ENCODE measurements at places on chromosomes 11 and 22. TPM values are rescaled to one million over a fixed set of nuclear protein-coding genes. Genes with fewer than 3 reads are reported as not detected.

CD6 gene
- 0.15 TPM for total RNA-seq

KLHL35 gene
- 1.8 TPM for total RNA-seq

OR52R1 gene
- total RNA-seq = not detected

KRTAP5-7 gene
- not detected for total RNA-seq

POU2AF1 gene
- not detected for total RNA-seq
